Amniotic stem cell (primary cell): ENCODE measurements at places on chromosomes 13 and 19.

GRCh38 chr13:112680741-112681360 lies 9.0 kb upstream of the ATP11A start:
- DNase-seq, result no peak

GRCh38 chr19:18869023-18869618 lies 26.8 kb downstream of the CERS1 start:
- DNase-seq, result no peak

DNA sequence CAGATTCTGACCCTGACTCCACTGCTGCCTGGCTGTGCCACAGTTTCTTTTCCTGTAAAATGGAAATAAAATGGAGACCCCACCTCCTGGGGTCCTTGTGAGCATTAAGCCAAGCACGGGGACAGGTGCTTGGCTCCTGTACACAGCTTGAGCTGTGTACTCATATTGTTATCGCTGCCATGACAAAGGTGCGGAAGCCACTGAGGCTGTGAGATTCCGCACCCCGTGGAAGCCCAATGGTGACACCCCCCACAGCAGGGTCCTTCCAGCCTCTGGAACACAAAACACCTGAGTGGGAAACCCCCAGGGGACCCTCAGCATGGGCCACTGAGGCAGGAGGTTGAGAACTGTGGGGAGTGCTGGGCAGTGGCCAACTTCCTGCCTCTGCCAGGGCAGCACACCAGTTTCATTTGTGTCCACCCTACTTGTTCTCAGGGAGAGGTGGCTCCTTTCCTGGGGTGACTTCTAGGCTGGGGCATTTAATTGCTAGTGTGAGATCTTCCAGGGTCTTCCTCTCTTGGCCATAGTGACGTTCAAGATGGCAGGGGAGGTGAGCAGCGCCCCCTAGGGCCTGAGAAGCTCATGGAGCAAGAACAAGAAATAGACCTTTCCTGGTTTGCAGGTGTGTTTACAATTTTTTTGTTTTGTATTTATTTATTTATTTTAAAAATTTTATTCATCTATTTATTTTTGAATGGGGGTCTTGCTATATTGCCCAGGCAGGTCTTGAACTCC lies 5.4 kb upstream of the JSRP1 start:
- DNase-seq, result no peak

DNA sequence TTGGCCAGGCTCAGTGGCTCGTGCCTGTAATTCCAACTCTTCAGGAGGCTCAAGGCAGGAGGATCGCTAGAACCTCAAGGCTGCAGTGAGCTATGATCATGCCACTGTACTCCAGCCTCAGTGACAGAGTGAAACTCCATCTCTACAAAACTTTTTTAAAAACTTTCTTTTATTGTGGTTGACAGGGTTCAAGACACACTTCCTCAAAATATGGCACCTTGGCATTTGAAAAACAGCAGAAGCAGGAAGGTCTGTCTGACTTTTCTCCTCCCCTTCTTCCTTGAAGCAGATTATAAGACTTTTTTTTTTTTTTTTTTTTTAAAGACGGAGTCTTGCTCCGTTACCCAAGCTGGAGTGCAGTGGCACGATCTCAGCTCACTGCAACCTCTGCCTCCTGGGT lies 100.3 kb downstream of the TM9SF2 start:
- no peak for DNase-seq

- no peak for DNase-seq
These were observed 200.0 kb downstream of the PCDH20 start for GRCh38 chr13:61215601-61216000.

DNA sequence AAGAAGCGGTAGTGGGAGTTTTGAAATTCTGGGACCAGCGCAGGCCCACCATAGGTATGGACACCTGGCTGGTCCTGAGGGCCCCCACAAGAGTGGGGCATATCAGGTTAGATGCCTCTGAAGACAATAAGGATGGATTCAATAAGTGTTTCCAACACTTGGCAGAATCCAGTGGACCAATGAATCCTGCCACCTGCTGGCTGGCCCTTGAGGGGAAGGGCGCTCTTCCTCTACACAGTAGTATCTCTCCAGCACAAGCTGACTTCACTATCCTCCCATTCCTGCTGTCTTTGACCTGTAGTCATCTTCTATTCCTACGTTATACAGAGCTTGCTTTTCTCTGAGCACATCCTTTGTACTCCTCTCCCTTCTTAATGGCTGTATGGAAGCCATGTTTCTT lies 199.7 kb upstream of the TSHZ3 start:
- DNase-seq, result no peak

DNA sequence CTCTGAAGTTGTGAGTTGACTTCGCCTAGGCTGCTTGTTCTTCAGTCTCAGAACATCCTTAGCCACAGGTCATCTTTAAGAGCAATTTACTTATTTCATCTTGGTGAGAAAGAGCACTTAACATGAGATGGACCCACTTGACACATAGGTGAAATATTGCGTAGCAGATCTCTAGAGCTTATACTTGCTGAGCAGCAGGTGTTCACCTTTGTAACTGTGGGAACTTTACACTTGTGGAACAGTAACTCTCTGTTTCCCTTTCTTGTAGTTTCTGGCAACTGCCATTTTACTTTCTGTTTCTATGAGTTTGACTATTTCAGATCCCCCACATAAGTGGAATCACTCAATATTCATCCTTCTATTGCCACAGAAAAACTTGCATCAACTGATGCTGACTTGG lies 95.7 kb downstream of the SLC10A2 start:
- no peak for DNase-seq
